SW480 (cell line): ENCODE measurements at places on chromosomes 3 and 15.

- no peak for DNase-seq
Observed at GRCh38 chr3:127556565-127556964, 34.0 kb downstream of the TPRA1 start.

- no peak for DNase-seq
Observed at GRCh38 chr3:43319794-43320193, 33.5 kb downstream of the SNRK start.

- DNase-seq, result no peak
Observed at GRCh38 chr3:26104851-26105251, 315.0 kb downstream of the OXSM start.

GRCh38 chr3:64426551-64426950 lies 201.3 kb upstream of the PRICKLE2 start:
- DNase-seq, result no peak

- DNase-seq, result no peak
Observed at GRCh38 chr3:69761896-69762767, 22.9 kb downstream of the MITF start.

DNA sequence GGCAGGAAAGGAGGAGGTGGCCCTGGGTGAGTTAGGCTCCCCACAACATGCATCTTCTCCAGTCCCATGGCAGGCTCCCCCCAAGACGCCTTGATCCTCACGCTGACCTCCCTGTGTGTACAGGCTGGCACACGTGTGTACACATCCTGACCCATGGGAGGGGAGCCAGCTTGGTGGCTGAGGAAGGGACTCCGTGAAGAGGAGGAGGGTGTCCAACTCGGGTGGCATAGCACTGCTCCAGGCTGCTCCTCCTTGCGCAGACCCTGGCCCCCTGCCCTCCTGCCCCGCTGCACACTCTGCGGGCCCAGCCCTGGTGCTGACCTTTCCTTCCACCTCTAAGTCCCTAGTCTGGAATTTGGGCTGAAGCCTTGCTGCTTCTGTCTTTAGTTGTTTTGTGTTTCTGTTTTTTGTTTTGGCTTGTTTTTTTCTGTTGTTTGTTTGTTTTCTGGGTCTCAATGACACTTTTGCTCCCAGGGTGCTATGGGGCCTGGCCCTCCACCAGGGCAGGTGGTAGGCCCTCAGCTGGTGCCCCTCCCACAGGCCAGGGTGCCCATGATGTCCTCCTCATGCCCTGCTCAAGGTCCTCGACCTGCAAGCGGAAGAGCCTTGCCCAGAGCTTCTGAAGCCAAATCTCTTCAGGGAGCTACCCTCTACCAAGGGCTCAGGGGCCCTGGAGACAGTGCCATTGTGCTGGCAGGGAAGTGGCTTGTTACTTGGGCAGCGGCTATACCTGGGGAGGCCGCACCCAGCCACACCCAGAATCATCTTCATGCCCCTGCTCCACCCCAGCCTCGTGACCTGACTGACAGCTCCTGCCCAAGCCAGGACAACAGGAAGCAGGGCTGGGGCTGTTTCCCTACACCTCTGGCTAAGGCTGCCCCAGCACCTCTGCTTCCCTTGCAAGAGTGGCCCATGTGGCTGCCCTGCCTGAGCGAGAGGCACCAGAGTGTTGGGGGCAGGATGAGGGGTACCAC lies 5.1 kb downstream of the EPHB3 start:
- DNase-seq, result peak; percentile 81

GRCh38 chr3:33278163-33278562 lies 921 bp downstream of the FBXL2 start:
- peak; percentile 35 for DNase-seq

- no peak for DNase-seq
Observed at GRCh38 chr15:55297315-55297714, 7.7 kb upstream of the RAB27A start.

GRCh38 chr3:39755100-39755499 lies 54.3 kb upstream of the MYRIP start:
- no peak for DNase-seq

- peak; percentile 52 for DNase-seq
Observed at GRCh38 chr3:123489400-123490004, 40.6 kb upstream of the ADCY5 start.

DNA sequence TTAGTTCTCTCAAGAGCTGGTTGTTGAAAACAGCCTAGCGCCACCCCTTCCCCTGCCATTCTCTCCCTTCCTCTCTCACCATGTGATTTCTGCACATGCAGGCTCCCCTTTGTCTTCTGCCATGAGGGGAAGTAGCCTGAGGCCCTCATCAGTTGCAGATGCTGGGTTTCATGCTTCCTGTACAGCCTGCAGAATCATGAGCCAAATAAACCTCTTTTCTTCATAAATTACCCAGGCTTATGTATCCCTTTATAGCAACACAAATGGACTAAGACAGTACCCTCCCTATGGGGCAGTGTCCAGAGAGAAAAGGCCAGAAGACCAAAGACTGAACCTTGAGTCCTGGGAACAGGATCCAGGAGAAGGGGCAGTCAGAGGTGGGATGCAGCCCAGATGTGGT lies 54.7 kb downstream of the CLEC3B start:
- DNase-seq, result no peak

DNA sequence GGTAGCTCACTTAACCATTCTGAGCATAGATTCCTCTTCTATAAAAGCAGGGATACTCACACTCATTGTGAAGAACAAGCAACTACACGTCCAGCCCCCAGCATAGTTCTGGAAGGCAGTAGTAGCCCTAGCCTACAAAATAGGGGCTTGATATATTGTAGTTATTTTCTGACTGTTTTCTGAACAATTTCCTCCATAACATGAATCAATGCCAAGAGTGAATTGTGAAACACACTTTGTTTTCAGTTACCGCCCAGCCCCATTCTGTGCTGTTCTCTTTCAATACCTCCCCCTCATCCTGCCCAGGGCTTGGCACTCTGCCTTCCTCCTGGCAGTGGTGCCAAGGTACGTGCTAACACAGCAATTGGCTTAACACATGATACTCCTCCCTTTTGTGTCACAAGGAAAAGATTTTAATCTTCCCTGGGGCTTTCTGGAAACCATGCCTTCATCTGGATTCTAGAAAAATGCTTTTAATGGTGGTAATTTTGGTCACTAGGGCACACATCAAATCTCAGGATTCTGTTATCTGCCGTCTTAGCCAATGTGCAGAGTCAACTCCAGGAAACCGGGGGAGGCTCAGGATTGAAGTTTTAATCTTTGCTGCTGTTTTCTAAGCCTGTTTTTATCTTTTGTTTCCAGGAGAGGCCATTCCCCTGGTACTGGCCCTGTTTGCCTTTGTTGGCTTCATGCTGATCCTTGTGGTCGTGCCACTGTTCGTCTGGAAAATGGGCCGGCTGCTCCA lies 37.2 kb downstream of the IL20RB start:
- no peak for DNase-seq

GRCh38 chr3:132416161-132416560 lies 1.1 kb upstream of the DNAJC13 start:
- no peak for DNase-seq

GRCh38 chr3:60192297-60193114 lies 1058.7 kb downstream of the FHIT start:
- no peak for DNase-seq

DNA sequence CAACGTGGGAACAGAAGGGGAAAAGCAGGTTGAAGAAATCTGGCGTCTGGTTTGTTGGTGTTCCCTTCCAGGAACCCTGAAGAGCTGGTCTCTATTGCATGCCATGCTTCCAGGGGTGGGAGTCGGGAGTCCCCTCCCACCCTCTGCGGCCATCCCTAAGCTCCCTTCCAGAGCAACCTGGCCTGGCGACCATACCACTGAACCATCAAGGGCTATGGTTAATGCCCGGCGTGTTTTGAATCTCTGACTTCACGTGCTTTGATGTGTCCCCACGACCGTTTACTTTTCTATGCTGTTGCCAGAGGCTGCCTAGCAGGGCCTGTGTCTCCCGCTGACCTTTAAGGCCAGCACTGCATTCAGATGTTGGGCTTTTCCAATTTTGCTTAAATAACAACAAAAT lies 696 bp upstream of the SNRK start:
- DNase-seq, result no peak

DNA sequence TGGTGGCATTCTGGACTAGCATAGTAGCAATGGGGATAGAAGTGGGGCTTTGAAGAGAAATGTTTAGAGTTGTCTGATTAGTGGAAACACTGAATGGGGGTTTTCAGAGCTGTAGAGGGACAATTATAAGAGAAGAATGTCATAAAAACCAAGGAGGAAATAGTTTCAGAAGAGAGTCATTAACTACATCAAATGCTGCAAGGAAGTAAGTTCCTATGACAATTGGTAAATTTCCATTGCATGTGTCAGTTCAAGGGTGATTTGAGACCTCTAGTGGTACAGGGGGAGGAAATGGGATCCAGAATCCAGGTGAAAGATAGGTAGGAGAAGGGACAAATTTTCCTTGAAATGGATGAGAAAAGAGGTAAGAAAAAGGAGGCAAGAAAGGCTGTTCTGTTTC lies 68.3 kb upstream of the TBC1D5 start:
- peak; percentile 27 for DNase-seq

DNA sequence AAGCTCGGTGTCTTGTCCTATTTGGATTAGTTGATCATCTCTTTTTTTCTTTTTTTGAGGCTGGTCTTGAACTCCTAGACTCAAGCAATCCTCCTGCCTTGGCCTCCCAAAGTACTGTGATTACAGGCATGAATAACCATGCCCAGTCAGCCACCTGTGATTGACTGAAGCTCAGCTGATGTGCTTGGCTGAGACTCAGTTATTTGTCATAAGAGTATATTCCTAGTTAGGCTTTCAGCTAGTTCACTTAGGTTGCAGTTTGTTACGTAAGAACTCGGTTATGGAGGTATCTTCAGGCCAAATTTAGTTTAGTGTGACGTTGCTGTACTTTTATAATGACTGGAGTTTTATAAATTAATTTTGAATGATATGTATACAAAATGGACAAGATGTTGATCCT lies 365.0 kb downstream of the SV2B start:
- no peak for DNase-seq

- no peak for DNase-seq
Observed at GRCh38 chr3:108099679-108100428, 9.0 kb upstream of the CD47 start.

DNA sequence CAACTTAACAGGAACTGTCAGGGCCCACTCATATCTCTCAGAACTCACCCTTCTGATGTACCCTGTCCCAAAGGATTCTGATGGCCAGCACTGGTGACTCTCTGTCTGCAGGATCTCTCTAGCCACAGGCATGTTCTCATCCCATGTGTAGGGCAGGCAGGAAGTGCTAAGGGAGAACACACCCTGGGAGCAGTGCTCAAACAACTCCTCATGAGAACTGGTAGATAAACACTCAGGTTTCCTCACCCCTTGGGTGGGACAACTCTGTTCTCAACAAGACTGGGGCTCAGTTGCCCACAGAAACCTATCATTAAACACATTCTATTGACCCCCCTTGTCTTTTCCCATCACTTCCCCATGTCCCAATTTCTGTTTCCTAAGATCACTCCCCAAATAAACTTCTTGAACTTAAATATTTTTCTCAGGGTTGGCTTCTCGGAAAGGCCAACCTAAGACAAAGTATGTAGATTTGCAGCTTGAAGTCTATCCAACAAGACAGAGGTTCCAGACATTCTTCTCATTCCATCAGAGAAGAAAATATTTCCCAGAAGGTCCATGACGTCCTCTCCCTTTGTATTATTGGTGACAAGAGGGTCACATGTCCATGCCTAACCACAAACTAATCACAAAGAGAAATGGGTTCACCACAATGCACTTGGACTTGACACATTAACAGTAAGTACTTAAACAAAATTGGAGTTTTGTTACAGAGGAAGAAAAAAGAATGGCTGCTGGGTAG lies 276.6 kb upstream of the GADL1 start:
- DNase-seq, result no peak

DNA sequence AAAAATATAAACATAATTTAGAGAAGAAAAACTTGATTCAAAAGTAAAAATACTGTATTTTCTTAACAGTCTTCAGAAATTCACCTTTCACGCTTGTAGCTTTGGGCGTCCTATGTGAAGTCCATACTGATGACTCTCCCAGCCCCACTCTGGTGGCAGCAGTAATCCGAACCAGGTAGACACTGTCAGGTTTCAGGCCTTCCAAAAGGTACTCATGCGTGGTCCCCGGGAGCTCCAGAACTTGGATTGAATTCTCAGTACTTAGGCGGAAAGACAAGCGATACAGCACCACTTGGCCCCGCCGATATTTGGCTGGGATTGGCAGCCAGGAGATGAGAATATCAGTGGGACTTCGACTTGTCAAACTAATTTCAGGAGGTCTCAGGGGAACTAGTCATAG lies 69.7 kb downstream of the PRTG start:
- no peak for DNase-seq

GRCh38 chr3:187920913-187921312 lies 175.6 kb upstream of the BCL6 start:
- DNase-seq, result no peak

DNA sequence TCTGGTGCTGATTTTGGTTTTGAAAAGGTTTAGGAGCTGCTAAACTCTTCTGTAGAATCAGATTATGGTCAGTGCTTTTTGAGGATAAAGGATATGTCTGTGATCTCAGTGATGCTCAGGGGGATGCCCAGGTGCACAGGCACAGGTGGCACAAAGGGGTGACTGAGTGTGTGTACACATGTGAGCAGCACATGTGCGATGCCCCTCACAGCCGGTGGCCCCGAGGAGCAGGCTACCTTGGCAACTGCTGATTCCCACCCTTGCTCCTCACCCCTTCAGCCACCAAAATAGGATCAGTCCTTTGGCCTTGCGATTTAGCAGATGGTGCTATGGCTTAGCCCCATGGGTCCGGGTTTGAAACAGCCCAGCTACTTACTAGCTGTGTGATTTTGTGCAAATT lies 51.1 kb downstream of the POMGNT2 start:
- DNase-seq, result no peak

DNA sequence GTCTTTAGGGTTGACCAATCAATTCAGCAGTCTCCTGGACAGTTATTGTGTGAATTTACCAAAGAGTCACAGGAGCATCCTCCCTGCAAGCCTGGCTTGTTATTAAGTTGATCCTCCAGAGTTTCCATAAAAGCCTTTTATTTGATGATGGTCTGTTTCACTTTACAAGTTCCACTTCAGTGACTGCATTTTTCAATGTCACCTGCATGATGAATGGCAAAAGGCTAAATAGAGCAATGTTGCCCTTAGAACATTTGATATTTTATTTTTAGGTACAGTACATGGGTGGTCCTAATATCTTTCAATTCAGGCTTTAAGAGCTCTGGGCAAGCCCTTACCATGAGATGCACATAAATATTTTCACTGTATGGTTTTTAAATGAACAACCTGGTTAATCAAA lies 22.6 kb downstream of the GUCA1C start:
- no peak for DNase-seq

- DNase-seq, result no peak
Observed at GRCh38 chr15:83613714-83614113, 40.2 kb upstream of the ADAMTSL3 start.

- DNase-seq, result no peak
Observed at GRCh38 chr3:10772271-10773161, 43.5 kb upstream of the SLC6A11 start.

GRCh38 chr3:172666873-172667694 lies 43.8 kb downstream of the NCEH1 start:
- peak; percentile 74 for DNase-seq

- DNase-seq, result no peak
Observed at GRCh38 chr3:108605028-108605427, 15.5 kb downstream of the DZIP3 start.
